ENCODE measurements at places on chromosomes 2 and 18.

- DNase-seq, result no peak
Measured at GRCh38 chr18:60500960-60501359, 128.4 kb upstream of the MC4R start.

- DNase-seq, result no peak
Measured at GRCh38 chr2:241983571-241984270, 114.2 kb downstream of the RTP5 start.

GRCh38 chr2:105604938-105605337, 139.8 kb upstream of the NCK2 start:
- DNase-seq, result no peak

DNA sequence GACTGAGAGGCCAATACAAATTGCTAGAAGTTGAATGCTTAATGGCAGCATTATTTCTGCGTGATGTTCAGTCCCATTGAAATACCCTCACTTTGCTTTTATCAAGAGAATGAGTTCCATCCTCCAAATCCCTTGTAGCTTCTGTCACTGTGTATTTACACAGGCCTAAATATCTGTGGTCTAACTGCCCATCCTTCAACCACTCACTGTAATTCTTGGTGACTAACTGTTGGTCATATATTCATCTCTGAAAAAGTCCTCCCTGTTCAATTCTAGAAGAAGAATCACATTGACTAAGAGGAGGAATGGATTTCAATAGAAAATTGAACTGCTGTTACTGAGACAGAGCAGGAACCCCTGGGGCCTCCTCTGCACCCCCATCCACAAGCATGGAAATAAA, 74.2 kb upstream of the L3MBTL4 start:
- no peak for DNase-seq

- DNase-seq, result no peak
Measured at GRCh38 chr2:197131558-197131855, 179.1 kb downstream of the ANKRD44 start.

DNA sequence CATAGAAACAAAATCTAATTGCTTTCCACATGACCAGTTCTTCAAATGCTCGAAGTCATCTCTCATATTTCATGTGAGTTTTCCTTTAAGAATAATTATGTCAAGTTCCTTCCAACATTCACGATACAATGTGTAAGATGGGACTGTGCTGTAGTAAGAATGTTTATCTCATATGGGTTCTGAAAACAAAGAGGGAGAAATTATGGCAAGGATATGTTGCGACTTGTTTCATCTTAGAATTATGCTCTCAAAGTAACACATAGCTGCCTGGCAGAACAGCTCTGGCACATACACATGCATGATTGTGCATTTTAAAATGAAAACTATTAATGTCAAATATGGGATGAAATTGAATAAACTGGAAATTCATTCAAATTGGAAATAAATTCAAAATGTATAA, 314.8 kb upstream of the ACVR2A start:
- no peak for DNase-seq

DNA sequence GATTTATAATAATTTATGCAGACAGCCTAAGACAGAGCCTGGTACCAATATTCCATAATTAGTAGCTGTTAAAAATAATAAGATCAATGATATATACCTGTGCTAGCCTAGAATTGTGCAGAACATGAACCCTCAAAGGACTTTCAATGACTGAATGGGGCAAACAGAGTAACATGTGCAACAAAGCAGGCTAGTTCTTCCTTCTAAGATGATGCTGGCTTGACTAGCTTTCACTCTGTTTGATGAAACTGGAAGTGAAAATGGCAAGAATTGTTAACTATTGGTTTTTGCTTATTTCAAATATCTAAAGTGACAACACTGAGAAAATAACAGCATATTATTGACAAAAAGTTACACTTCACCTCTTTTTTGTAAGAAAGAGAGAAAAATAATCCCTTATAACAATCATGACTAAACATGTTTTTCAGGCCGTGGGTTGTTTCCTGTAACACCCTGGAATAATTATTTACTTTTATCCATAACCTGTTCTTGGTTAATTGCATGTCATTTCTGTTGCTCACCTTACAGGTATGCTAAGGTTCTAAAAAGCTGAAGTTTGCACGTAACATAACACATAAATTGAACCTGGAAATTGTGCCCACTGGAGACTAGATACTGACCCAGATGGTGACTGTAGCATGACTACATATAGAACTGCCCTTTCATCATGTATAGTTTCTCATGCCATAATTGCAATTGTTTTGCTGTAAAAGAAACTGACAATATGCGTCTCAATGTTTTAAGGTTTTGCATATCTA, 108.7 kb downstream of the C18orf54 start:
- no peak for DNase-seq

DNA sequence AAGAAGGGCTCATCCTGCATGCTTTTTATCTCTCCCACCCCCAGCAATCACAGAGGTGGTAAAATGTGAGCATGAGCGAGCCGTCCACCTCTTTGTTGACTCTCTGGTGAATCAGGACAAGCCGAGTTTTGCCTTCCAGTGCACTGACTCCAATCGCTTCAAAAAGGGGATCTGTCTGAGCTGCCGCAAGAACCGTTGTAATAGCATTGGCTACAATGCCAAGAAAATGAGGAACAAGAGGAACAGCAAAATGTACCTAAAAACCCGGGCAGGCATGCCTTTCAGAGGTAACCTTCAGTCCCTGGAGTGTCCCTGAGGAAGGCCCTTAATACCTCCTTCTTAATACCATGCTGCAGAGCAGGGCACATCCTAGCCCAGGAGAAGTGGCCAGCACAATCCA, 19.5 kb downstream of the LIPG start:
- DNase-seq, result no peak

DNA sequence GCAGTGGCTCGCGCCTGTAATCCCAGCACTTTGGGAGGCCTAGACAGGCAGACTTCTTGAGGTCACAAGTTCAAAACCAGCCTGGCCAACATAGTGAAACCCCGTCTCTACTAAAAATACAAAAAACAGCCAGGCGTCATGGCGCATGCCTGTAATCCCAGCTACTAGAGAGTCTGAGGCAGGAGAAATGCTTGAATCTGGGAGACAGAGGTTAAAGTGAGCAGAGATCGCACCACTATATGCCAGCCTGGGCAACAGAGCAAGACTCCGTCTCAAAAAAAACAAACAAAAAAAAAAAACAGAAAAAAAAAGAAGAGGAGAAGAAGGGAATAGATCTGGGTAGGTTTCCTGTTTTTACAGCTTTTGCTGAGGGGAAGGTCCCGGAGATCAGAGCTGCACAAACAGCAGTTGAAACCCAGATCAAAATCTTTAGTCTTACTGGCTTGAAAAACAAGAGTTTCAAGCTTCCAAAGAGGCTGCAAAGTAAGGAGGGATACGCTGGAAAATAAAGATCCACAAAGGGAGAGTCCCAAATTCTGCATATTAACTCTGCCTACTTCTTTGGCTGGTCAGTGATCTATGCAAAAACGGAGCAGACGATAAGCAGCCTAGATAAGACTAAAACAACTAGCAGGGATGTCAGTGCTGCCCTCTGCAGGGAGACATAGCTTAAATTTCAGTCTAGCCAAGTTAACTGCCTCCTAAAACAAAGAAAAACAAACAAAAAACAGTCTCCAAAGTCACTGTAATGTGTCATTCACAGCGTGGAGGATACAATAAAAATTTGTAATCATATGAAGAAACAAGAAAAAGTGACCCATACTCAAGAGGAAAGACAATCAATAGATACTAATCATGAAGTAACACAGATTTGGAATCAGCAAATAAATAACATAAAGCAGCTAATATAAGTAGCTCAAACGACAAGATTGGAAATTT, 74.1 kb downstream of the TLK1 start:
- DNase-seq, result peak; percentile 74

DNA sequence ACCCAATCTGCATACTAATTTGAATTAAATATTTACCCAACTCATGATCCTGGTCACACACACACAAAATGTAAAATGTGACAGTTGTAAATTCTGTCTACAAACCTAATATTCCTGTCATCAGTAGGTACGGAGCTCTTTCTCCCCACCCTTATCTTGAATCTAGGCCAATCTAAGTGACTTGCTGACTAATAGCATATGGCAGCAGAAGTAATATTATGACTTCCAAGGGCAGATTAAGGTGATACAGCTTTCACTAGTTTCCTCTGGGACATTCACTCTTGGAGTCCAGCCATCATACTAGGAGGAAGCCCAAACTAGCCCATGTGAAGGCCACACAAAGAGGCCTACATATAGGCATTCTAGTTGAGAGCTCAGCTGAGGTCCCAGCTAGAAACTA, 89.4 kb downstream of the TMEM131 start:
- DNase-seq, result peak; percentile 19

DNA sequence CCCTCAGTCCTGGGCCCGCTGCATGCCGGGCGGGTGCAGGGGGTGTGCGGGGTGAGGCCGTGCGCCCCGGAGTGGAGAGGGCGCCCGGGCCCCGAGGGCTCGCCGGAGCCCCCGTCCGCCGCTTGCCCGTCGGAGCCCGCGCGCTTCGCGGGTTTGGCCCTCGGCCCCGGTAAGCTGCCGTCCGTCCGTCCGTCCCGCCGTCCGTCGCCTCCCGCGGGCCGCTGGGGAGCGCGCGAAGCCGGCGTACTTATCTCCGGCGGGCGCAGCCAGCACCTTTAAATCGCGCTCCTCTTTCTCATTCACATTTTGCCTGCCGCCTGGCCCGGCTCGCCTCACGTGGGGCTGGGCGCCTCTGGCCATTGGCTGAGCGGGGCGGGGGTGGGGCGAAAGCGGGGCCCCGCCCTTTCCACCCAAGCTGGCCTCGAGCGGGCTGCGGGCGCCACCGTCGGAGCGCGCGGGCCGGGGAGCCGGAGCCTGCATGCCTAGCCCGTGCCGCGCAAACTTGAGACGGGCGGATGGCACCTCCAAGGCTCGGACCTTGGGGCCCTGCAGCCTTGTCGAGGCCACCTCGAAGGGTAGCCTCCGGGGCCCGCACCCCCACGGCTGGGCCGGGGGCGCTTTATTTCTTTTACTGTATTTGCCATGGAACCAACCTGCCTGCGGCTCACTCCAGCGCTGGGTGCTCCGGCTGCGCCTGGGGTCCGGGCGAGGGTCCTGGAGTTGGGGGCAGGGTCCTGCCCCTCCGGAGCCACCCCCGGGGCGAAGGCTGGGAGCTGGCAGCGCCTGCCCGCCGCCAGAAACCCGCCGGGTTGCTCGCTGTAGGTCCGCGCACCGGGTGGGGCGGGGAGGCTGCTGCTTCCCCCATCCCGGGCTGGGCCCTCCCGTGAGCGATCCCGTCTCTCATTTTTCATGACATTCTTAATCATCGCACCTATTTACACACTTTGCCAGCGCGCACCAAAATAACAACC, at the start of gene GBX2:
TSS of gene GBX2 (minus strand) at position 277 of the 971 bp plus-strand sequence. CDS start 415 bp downstream, outside the sequence.
- DNase-seq, result peak; percentile 50

- no peak for DNase-seq
Measured at GRCh38 chr2:73931531-73932500, 5.1 kb downstream of the DGUOK start.

DNA sequence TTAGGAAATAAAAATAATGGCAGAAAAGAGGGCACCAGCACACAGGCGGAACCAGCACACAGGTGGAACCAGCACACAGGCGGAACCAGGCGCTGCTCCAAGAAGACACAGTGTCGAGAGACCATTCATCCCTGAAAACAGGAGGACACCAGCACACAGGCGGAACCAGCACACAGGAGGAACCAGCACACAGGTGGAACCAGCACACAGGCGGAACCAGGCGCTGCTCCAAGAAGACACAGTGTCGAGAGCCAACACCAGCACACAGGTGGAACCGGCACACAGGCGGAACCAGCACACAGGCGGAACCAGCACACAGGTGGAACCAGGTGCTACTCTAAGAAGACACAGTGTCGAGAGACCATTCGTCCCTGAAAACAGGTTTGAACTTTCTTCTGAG, 115.5 kb upstream of the TMEM18 start:
- DNase-seq, result no peak

- DNase-seq, result no peak
Measured at GRCh38 chr2:28978606-28979005, 2.5 kb upstream of the TOGARAM2 start.

- no peak for DNase-seq
Measured at GRCh38 chr2:134216152-134216829, 37.6 kb upstream of the MGAT5 start.

DNA sequence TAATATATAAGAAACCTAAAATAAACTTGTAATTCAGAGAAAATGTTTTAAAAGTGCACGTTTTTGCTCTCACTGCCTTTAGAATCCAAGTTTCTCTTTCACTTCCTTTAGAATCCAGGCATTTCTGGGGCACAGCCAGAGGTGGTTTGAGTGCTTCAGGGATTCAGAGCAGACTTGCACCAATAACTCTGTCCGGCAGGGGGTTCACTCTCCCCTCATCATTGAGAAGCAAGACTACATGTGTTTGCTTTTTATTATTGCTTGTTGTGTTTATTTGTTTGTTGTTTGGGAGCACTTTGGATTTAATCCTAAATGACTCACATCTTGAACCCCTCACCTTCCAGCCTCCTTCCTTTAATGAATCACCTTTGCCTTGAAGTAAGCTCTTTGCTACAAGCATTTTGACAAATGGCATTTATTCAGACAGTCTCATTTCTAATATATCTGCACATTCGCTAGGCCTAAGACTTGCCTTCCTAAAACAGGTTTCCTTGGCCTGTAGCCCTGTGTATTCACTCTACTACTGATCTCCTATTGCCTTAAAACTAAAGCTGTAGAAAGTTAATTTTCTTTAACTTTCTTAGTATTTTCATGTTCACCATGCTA, 233.5 kb upstream of the ATP5MC3 start:
- peak; percentile 69 for DNase-seq

GRCh38 chr2:182616471-182617393, 99.3 kb upstream of the DNAJC10 start:
- peak; percentile 77 for DNase-seq

DNA sequence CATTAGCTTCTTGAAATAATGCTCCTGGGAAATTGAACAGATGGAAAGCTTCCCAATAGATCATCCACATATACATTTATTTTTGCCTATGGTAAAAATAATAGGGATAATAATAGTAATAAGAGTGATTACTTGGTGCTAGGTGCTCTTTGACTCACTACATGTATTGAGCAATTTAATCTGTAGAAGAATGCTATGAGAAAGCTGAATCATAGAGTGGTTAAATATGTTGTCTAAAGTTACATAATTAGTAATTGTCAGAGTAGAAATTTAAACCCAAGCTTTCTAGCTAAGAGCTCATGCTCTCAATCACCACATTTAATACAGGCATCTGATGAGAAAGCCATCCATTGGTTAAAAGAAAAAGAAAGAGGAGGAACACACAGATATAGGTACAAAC, 590.5 kb upstream of the SLC8A1 start:
- DNase-seq, result peak; percentile 22

DNA sequence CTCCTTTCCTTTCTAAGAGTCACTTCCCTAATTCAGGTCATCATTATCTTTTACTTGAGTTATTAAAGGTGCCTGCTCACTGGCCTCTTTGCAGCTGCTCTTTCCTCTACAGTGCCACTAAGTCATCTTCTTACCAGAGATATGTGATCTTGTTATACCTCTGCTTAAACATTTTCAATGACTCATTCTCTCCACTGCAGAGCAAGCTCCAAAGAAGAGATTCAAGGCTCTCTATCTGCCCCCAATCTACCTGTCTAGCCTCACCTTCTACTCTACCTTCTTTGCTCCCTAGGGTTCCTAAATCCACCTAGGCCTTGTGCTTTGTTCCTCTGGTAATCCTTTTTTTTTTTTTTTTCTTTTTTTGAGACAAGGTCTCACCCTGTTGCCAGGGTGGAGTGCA, 3.1 kb downstream of the ARHGEF33 start:
- no peak for DNase-seq

GRCh38 chr2:150598383-150598782, 110.9 kb upstream of the RND3 start:
- peak; percentile 36 for DNase-seq

Data from cardiac fibroblast (primary cell).